Pancreas (tissue), 10 donors: ENCODE measurements at places on chromosomes 1 and 21. TPM values are rescaled to one million over a fixed set of nuclear protein-coding genes. Genes with fewer than 3 reads are reported as not detected.

Gene KRTAP7-1
- polyA plus RNA-seq: not detected

Gene ARMH1
- polyA plus RNA-seq: 5.6 TPM

Gene ZNF281
- 3.2 TPM for polyA plus RNA-seq

Gene CTSK
- polyA plus RNA-seq: 5.5 TPM

Gene CFHR5
- not detected for polyA plus RNA-seq

Gene GBP5
- 0.19 TPM for polyA plus RNA-seq

Gene GJB3
- 0.14 TPM for polyA plus RNA-seq

Gene KAZN
- polyA plus RNA-seq: 2.4 TPM

Gene CYB5RL
- polyA plus RNA-seq: 3.7 TPM

Gene FGR
- polyA plus RNA-seq: 3.6 TPM
